ENCODE measurements at places on chromosomes 5 and 9.

GRCh38 chr9:108811944-108812343 is 43.8 kb downstream of the ACTL7B start:
- no peak for DNase-seq

GRCh38 chr5:151283120-151283825 is 20.3 kb downstream of the SLC36A3 start:
- DNase-seq: no peak

DNA sequence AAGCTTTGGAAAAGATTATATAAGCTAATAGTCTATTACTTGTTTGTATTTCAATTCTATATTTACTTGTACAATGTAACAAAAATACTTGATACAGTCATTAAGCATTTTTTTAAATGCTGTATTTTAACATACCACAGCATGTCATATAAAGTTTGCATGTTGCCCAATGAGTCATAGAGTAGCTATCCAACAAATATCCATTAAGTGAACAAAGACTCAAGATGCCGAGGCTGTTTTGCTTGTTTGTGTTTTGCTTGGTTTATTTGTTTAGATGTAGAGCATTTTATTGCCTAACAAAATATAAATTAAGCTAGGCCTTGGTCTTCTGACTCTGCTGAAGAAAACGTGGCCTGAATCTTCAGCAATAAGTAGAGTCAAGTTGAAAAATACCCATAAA is 1584.3 kb upstream of the NUDT12 start:
- DNase-seq: no peak

- DNase-seq: no peak
Measured at GRCh38 chr5:1772634-1773033, 27.0 kb downstream of the MRPL36 start.

DNA sequence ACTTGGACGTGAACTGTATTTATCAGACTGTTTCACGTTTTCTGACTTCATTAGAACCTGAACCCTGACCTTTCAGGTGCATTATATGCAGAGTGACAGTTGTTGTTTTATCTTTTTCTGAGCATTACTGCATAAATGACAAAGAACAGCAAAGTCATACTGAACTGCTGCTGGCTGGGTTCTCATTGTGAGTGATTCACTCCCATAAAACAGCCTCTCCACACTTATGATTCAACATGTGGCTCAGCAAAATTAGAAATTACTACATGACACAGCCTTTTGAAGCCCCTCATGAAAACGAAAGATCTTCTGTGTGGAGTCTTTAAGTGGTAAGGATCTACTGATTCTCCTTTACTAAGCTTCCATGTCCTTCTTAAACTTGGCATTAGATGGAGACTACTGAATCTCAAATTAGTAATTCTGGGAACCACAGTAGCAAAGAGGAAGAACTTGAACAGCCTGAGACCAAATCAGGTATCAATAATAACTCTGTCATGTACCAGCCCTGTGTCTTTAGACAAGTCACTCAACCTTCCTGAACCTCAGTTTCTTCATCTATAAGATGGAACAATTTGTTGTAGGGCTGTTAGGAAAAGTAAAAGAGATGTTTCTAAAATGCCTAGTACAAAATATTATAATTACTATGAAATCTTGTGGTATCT is 172.3 kb upstream of the GNA14 start:
- no peak for DNase-seq

DNA sequence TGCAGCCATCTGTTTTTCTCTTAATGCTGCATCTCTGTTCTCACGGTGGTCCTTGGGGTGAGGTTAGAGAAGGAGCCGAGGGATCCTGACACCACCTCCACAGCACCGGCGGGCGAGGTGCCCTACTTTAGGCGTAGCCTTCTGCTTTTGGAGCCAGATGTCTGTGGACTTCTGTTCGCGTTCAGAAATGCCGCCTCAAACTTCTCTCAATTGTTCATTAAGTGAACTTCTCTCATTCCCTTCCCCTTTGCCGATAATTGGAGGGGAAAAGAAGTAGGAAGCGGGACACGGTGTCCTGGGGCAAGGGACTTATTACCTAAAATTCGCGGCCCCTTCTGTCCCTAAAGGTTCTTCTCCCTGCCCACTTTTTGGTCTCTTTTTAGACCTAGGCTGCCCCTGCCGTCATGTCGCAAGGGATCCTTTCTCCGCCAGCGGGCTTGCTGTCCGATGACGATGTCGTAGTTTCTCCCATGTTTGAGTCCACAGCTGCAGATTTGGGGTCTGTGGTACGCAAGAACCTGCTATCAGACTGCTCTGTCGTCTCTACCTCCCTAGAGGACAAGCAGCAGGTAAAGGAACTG is 455 bp downstream of the KIF20A start:
- no peak for DNase-seq

DNA sequence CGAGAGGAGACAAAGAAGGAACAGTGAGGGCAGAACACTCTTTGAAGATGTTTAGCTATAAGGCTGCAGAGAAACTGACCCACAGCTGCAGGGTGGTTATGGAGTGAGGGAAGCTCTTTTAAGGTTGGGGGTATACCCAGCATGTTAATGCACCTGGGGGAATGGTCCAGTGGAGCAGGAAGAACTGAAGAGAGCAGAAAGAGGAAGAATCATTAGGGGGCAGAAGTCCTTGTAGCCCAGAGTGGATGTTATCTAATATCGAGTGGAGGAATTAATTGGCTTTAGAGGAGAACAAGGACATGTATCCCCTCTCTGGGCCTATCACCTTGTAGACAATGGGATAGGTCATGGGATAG is 7.7 kb downstream of the IL4 start:
- no peak for DNase-seq

DNA sequence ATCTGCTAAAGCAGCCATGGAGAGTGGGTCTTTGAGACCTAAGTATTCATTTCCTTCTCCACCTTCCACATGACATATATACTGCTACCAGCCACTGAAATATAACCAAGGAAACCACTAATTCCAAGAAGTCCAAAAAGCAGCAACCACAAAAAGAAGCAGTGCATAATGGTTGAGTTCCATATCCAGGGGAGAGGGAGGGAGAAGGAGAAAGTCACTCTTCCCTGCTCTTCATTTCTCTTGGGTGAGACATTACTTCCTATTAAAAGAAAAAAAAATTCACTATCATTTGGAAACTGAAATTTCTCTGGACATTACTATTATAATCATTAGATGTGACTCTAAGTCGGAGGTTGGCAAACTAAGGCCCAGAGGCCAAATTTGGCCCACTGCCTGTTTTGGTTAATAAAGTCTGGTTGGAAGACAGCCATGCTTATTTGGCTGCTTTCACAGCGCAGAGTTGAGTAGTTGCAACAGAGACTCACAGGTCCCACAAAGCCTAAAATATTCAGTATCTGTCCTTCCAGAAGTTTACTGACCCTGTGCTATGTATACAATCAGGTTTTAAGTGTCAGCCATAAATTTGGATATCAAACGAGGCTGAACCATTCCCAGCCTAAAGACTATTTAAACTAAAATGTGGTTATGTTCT is 168.6 kb downstream of the MPDZ start:
- DNase-seq: no peak

- DNase-seq: no peak
Measured at GRCh38 chr5:116216246-116216645, 131.4 kb downstream of the COMMD10 start.

GRCh38 chr5:12073426-12073825 is 169.2 kb upstream of the CTNND2 start:
- no peak for DNase-seq

DNA sequence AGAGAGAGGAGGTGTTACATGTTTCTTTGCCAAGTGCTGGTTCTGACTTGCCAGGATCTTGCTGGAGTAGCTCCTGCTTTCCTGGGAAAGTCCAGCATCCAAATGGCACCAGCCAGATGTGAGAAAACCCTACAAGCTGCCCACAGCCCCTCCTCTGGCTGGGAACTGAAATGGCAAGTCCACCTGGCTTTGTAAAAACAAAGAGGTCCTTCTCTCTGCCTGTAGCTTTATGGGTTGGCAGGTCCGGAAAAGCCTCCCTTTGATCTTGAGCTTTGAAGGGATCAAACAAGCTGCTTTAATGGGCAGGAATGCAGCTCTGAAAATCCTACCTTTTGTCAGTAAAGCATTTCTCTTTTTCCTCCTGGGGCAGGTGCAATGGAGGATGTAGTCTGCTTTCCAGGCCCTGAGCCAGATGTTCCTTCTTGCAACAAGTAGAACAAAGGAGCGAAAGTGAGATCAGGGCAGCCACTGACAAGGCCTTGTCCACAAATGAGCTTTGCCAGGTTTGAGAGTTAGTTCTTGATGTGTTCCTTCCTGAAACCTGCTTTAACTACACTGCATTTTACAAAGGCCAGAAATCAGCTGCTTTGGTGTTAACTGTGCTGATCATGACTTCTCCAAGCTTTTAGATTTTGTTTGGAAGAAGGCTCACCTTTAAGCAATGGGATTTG is 456.7 kb downstream of the ZNF608 start:
- DNase-seq: no peak

DNA sequence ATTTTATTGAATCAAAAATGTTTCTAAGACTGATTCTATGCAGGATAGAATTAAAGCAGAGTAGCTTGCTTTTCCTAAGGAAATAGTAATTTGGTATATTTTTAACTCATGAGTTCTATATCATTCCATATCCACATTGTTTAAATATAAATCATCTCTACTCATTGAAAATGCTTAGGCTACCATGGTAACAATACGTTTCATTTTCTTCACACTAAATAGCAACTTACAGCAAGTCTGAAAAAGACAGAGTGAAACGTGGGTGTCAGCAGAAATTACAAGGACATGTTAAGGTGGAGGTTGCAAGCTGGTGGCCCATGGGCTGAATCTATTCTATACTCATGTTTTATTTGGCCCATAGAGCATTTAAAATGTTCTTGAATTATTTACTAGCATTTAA is 487.9 kb downstream of the ARHGEF28 start:
- no peak for DNase-seq

- DNase-seq: no peak
Measured at GRCh38 chr5:87020099-87020934, 247.4 kb upstream of the RASA1 start.

GRCh38 chr5:67431191-67431590 is 234.6 kb upstream of the CD180 start:
- no peak for DNase-seq

GRCh38 chr9:3474821-3475220 is 51.0 kb downstream of the RFX3 start:
- DNase-seq: no peak

DNA sequence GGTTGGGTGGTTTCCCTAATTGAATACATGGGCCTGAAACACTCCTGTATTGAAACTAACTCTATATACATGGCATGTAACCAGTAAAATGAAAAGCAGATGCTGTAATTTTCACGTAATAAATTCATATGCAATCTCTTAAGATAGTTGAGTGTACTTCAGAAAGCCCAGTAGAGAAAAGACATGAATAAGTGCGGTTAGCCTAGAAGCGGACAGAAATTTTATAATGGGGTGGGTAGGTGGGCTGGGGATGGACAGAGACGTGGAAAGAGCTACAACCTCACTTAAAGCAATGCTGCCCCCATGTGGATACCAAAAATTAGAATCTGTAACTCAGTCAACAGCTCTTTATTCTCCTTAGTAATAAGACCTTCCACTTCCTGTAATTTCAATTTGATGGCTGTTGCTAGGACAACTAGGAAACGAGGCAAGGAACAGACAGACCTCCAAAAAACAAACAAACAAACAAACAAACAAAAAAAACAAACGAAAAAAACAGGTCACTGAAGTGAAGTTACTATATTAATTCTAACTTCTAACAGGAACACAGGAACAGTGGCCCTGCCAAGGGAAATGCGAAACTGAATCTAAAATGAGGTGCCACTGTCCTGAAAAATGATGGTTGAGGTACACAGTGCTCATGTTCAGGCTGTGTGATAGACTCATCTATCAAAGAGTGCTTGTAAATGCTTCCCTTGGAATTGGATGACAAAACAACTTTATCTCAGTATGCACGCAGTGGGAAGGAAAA is 103.4 kb upstream of the GNA14 start:
- DNase-seq: no peak

- DNase-seq: no peak
Measured at GRCh38 chr9:4762886-4763541, 22.0 kb upstream of the AK3 start.

DNA sequence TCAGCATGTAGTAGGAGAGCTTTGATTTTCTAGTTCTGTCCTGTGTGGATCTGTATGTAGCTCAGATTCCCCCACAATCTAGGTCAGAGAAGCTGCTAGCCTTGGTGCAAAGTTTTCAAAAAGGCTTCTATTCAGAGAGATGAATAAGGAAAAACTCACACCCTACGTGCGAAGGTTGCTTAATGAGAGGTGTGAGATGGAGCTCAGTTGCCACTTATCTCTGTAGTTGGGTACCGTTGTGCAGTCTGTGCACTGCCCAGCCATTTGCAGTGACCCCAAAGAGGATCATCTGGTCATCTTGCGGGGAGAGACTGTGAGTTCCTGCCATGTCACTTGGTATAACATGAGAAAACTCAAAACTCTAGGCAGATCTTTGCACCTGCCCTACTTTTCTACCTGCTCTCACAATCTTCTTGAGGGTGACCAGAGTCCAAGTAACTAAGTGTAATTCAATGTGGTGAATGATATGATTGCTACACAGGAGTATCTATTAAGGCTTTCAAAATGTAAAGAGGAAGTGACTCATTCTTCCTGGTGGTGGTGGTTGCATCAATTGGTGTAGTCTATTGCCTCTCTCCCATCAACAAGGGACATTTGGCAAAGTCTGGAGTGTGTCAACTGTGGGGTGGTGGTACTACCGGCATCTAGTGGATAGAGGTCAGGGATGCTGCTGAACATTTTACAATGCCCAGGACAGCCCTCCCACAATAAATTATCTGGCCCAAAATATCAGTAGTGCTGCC is 65.2 kb downstream of the TMC1 start:
- DNase-seq: no peak

DNA sequence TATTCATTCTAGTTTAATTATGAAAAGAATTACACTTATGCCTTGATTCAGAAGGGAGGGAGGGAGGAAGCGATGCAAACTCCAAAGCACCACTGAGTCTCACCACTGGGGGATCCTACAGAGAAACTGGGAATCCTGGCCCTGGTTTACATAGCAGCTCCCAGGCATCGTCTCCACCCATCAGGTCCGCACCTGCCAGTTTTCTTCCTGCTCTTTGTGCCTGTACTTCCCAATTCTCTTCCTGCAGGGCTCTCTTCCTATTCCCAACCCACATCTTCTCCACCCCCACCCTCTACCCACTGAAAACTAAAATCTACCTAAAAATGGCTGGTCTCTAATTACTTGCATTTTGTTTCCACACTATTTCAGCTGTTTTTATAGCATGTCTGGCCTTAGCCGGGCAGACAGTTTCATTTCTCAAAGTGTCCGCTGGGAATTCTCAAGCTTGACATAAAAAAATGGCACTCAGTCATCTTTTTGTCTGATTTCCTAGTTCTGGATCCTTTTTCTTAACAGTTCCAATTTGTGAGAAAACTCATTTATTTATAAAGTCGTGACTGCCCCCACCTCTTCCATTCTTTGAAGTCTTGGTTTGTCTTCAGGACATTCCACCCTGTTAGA is 1.6 kb upstream of the TNIP1 start:
- no peak for DNase-seq

DNA sequence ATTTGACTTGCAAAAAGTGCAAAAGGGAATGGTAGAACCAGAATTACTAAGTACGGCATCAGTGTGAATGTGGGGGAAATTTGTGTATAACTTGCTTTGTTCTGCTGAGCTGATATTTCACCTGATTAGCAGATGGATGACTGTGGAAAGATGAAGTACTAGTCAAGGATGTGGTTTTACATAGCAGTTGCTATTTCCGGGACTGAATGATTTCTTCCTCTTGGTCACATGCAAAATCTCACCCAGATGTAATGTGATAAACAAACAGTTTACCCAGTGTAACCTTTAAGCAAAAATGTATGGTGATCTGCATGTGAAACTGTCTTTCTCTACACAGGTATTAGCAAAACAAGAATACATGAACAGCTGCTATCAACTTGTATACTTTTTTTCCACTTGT is 46.1 kb downstream of the DCP2 start:
- DNase-seq: no peak
